ENCODE measurements at places on chromosomes 7 and 10.

DNA sequence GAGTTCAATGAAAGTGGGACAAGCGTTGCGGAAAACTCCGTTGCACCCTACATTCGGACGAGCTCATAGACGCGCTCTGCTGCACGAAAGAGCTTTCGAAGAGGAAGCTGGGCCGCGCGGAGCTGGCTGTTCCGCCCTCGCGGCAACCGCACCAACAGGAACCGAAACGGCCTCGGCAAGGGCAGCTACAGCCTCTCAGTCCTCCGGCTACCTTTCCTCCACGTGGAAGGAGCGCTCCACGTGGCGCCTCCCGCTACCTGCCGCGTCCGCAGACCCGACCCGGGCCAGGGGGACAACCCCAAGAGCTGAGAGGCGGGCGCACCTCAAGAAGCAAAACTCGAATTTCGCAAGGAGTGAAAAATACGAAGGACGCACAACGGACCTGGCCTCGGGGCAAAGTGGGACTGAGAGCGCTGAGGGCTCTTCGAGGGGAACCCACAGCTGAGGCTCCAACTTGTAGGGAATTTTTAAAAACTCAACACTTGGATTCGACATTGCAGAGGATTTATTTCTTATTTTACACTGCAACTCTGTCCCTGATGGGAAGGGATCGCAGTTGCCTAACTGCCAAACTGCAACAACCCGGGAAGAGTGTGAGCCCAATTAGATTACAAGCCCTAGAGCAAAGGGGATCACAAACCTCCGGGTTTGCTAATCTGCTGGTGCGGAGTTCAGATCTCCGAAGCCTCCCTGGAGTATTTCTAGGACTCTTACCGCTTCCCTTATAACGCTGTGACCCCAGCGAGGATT, 1.4 kb downstream of the HPSE2 start:
- no peak for DNase-seq

GRCh38 chr7:135111379-135111778, 36.5 kb upstream of the TMEM140 start:
- DNase-seq: no peak

- DNase-seq: no peak
Observed at GRCh38 chr10:6314620-6315205, 112.0 kb downstream of the PFKFB3 start.

DNA sequence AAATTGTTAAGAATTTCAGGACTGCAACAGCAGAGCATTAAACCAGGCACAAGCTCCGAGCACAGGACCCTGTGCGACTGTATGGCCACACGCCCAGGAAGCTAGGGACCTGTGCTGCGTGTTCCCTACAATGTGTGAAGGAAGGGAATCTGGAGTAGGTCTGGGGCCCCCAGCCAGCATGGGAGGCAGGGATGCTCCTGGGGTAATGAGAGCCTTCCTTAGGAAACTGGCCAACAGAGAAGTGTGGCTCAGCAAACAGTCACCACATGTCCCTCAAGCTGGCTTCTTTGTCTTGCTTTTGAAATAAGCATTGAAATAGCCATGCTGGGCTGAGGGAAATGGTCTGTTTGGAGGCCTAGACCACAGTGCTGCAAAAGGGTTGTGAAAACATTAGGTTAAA, 8.2 kb downstream of the BLNK start:
- DNase-seq: no peak

GRCh38 chr7:157007470-157008066, 2.9 kb downstream of the MNX1 start:
- DNase-seq: no peak

DNA sequence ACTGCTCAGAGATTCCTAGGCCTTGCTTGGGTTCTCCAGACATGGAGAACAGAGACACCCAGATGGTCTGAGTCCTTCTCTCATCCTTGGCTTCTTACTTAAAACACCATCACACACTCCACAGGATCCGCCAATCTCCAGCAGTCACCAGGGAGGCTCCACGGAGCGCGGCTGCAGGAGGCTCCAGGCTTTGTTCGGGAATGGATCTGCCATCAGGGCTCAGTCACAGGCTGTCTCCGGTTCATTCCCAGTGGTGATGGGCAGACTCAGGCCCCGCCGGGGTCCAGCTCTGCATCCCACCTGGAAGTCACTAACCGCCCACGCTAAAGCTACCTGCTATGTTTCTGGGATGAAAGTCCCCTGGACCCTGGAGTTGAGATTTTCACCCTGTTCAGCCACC, 312.9 kb downstream of the TCERG1L start:
- no peak for DNase-seq

GRCh38 chr10:4391683-4392082, 434.3 kb upstream of the AKR1E2 start:
- DNase-seq: no peak

DNA sequence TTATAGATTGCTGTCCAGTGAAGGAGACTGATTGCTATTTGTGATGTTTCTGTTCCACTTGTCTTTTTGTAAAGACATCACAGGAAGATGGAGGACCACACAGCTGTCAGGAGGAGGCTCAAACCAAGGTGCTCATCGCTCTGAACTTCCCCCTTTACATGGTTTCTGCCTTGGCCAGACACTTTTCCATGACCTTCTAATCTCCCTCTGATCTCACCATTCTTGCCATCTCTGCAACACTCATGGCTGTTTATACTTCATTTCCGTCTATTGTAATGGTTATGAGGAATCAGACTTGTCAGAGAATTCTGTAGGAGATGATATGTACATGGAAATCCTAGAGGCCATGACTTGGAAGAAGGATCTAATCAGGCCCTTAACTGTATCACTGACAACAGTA, 1.7 kb upstream of the TAS2R5 start:
- no peak for DNase-seq

GRCh38 chr10:44467090-44467489, 82.2 kb upstream of the CXCL12 start:
- no peak for DNase-seq

DNA sequence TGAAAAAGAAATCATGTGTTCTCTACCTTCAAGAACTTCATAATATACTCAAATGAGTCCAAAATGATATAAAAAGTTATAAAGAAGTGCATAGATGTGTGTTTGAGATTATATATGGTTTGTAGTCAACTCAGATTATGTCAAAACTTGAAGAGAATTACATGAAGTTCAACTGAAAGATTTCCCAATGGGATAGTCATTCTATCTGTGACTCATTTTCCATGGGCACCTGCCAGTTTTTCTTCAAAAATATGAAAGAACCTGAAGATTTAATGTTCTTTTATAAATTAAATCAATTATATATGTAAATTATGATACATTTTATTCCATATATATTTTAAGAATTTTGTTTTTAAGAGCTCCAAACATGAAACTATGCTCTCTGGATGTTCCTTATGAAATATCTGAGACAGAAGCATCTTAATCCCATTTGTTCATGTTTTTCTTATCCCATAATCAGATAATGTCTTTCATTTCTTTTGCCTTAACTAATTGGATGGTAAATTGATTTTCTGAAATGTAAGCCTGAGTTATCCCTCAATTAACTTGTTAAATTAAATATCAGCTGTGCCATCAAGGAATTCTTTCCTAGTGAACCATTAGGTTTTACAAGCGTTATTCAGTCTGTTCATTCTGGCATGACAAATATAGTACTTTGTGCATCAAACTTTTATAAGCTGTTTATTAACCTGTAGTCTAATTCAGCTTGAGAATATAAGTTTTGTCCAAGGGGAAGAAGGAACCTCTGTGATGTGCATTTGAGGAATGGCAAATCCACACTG, 387.1 kb downstream of the IPMK start:
- no peak for DNase-seq

DNA sequence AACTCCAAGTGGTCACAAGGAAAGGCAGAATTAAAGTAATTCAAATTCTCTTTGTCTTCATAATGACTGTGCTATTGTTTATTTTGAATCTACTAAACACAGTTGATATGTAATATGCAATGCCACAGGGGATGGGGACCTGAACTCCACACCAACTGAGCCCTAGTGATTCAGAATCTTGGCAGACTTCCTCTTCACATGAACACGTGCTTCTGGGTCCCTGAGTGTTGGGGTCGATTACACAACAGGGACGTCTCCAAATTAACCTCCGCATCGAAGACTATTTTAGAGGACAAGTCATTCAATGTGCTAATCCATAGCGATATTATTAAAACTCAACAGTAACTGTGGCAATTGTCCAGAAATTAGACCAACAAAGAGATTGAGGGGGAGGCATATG, 95.3 kb upstream of the CARD11 start:
- no peak for DNase-seq

DNA sequence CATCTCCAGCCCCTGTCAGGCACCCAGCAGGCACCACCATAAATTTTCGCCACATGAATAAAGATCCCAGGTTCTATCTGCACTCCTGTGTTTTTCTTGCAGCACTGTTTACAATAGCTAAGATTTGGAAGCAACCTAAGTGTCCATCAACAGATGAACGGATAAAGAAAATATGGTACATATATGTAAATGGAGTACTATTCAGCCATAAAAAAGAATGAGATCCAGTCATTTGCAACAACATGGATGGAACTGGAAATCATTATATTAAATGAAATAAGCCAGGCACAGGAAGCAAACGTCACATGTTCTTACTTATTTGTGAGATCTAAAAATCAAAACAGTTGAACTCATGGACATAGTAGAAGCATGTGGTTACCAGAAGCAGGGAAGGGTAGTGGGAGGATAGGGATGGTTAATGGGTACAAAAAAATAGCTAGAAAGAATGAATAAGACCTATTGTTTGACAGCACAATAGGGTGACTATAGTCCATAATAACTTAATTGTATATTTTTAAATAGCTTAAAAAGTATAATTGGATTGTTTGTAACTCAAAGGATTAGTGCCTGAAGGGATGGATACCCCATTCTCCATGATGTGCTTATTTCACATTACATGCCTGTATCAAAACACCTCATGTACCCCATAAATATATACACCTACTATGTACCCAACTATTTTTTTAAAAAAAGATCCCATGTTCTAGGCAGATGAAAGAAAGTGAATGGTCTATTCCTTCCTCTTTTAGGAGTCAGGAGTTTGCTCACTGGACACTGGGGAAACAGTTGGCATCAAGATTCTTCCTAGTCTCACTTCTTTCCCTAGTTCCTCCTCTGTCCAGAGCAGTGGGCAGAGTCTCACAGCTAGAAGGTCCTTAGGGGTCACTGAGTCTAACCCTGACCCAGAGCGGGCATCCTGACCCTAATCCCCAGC, 1.0 kb upstream of the NPFFR1 start:
- no peak for DNase-seq

GRCh38 chr10:79014796-79015195, 54.0 kb upstream of the ZMIZ1 start:
- DNase-seq: no peak

All from activated CD8-positive, alpha-beta memory T cell treated with anti-CD3 and anti-CD28 coated beads for 1 hour (primary cell).